ENCODE measurements at places on chromosomes 7 and 10. TPM values are rescaled to one million over a fixed set of nuclear protein-coding genes. Genes with fewer than 3 reads are reported as not detected.
A peak's percentile ranks its signal among the peaks of the same experiment; 100 is the strongest.

DNA sequence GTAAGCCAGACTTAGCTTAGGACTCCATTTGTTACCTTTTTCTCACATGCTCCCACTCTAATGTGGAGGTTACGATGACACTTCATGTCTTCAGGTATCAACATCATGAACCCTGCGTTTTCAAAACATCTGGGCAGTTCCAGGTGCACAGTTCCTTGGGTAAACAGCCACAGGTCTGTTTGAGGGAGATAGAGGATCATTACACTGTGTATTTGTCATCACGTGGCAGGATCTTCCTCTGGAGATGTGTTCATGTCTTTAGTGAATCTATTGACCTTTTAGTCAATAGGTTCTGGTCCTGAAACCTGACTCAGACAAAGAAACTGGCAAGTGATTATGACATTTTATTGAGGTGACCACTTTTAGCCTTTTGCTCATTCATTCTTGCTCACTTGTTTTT, 145.5 kb downstream of the ANKRD7 start:
- no peak for DNase-seq
- H3K4me1 ChIP-seq: no peaks in the 10 kb centered on the region
- no peak overlapping the region for H3K27ac ChIP-seq
- H3K27me3 ChIP-seq: no peaks in the 10 kb centered on the region
- H3K4me3 ChIP-seq: no peak overlapping the region

GRCh38 chr7:116706668-116707126, 34.7 kb downstream of the MET start:
- peak overlapping the region; percentile 18 for H3K4me3 ChIP-seq
- H3K27ac ChIP-seq: no peak overlapping the region
- H3K4me1 ChIP-seq: peaks cover 40% of the 10 kb centered on the region
- no peak for DNase-seq

GRCh38 chr10:101693651-101693977, 1.4 kb downstream of the FBXW4 start:
- no peak for DNase-seq
- H3K4me3 ChIP-seq: peak overlapping the region; percentile 87
- H3K27me3 ChIP-seq: no peaks in the 10 kb centered on the region
- peaks cover 37% of the 10 kb centered on the region for H3K4me1 ChIP-seq
- no peaks in the 10 kb centered on the region for H3K36me3 ChIP-seq
- H3K27ac ChIP-seq: peak overlapping the region; percentile 98

- DNase-seq: no peak
- peaks cover 25% of the 10 kb centered on the region for H3K4me1 ChIP-seq
- no peaks in the 10 kb centered on the region for H3K36me3 ChIP-seq
- H3K27me3 ChIP-seq: no peaks in the 10 kb centered on the region
- H3K27ac ChIP-seq: peak overlapping the region; percentile 52
Measured at GRCh38 chr7:66281678-66282590, 76.8 kb downstream of the TPST1 start.

DNA sequence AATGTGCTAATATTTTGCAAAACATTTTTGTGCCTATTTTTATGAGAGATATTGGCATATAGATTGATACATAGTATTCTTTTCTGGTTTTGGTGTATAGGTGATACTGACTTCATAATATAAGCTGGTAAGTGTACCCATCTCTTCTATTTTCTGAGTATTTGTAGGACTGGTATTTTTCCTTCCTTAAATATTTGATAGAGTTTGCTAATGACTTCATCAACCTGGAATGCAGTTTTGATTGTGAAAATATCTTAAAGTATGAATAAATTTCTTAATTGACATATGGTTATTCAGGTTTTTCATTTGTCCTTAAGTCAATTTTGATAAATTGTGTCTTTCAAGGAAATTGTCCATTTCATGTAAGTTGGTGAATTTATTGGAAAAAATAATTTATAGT, 6.1 kb upstream of the SCRN1 start:
- no peaks in the 10 kb centered on the region for H3K36me3 ChIP-seq
- H3K4me1 ChIP-seq: no peaks in the 10 kb centered on the region
- no peaks in the 10 kb centered on the region for H3K27me3 ChIP-seq

GRCh38 chr10:82162549-82163195, 287.7 kb downstream of the NRG3 start:
- H3K4me1 ChIP-seq: no peaks in the 10 kb centered on the region
- H3K4me3 ChIP-seq: no peak overlapping the region
- H3K36me3 ChIP-seq: no peaks in the 10 kb centered on the region
- no peaks in the 10 kb centered on the region for H3K27me3 ChIP-seq
- DNase-seq: no peak

NEUROG3 gene
- total RNA-seq: not detected

DNA sequence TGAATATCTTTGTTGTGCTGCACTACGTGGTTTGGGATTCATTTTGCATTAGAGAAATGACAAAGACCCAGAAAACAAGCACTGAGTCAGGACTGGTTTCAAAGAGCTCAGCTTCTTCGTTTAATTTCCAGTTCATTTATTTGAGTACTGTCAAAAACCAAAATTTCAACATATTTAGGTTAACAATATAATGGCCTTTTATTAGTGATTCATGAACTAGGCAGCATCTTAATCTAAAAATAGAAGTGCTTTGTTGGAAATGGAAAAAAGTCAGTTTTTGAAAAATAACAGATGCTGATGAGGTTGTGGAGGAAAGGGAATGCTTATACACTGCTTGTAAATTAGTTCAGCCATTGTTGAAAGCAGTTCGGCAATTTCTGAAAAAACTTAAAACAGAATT, 856.4 kb downstream of the LRMDA start:
- H3K4me3 ChIP-seq: no peak overlapping the region
- no peak overlapping the region for H3K27ac ChIP-seq
- no peaks in the 10 kb centered on the region for H3K36me3 ChIP-seq
- no peaks in the 10 kb centered on the region for H3K27me3 ChIP-seq
- H3K4me1 ChIP-seq: no peaks in the 10 kb centered on the region

DNA sequence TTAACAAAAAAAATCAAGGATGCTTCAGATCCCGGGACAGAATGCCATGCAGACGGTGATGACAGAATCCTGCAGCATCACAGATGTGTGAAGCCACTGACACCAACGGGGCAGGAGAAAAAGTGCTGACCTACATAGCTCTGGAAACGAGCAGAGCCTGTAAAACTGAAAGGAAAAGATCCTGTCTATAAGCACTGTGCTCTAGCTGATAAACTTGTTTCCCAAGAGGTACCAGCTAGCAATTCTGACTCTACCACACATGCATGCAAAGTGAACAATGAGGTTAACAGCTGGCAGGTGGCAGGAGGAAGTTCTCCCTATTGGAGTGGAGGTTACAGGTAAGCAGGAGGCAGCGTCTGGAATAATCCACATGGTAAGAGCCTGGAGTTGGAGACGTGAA, 75.6 kb downstream of the PTPRN2 start:
- no peak overlapping the region for H3K27ac ChIP-seq
- no peak for DNase-seq
- no peaks in the 10 kb centered on the region for H3K4me1 ChIP-seq
- no peak overlapping the region for H3K4me3 ChIP-seq

SP8 gene
- total RNA-seq: 5.5 TPM

DNA sequence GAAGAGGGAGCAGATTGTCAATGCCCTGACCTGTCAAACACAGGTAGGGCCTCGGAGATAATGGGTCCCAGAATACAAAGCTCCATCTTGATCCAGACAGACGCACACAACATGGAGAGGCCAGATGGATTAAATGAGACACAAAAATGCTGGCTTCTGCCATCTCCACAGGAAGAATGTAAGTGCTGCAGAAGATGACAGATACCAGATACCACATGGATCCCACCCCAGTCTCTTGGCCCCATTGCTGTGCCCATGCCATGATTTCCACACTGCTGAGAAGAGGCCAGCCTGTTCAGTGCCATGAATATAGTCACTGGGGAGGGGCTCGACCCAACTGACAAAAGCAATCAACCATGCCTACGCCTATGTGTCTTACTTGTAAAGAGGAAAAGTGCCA, 487.9 kb downstream of the PARD3 start:
- no peak overlapping the region for H3K4me3 ChIP-seq
- no peaks in the 10 kb centered on the region for H3K27me3 ChIP-seq
- H3K4me1 ChIP-seq: peaks cover 7% of the 10 kb centered on the region
- peaks cover 17% of the 10 kb centered on the region for H3K36me3 ChIP-seq

- no peaks in the 10 kb centered on the region for H3K4me1 ChIP-seq
- no peak overlapping the region for H3K4me3 ChIP-seq
- no peaks in the 10 kb centered on the region for H3K36me3 ChIP-seq
- H3K27ac ChIP-seq: no peak overlapping the region
- H3K27me3 ChIP-seq: peaks cover 13% of the 10 kb centered on the region
- no peak for DNase-seq
Measured at GRCh38 chr10:5334196-5334880, 30.4 kb upstream of the UCN3 start.

Measured in suprapubic skin (tissue), 4 donors.